Activated T-cell treated with anti-CD3 and anti-CD28 coated beads, Interleukin-2, amount 50 U/mL, for 1 hour (primary cell): ENCODE measurements at places on chromosomes 2 and 18.

GRCh38 chr2:127064642-127065250 lies 42.2 kb downstream of the BIN1 start:
- peak; percentile 52 for DNase-seq

DNA sequence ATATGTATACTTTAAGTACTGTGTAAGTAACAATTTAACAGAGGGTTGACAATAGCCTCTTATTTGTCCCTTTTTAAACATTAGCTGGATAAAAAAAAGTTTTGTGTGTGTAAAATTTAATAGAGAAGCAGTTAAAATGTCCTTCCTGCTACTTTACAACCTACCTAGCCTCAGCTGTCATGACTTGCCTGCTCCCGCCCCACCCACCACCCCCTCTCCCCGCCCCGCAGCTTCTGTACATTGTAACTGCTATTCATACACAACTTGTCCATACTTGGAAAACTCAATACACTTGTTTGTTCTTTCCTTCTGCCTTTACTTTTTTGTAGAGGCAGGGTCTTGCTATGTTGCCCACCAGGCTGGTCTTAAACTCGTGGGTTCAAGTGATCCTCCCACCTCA lies 19.5 kb downstream of the RELCH start:
- DNase-seq = no peak

- no peak for DNase-seq
These were observed 45.9 kb downstream of the PTRHD1 start for GRCh38 chr2:24747299-24747698.

DNA sequence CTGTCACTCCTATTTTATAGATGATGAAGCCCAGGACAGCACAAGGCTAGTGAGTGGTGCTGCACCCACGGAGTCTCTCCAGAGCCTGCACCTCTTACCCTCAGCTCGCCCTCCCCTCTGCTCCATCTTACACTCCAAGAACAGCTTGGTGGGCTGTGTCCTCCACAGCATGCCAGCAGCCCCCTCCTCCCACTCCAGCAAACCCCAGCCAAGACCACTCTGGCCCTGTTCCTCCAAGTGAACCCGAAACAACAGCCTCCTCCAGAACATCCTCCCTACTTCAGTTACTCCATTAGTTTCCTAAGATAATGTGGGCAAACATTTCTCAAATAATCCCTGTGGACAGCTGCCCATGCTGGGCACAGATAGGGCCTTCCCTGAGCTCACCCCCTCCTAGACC lies 62.7 kb upstream of the KLF7 start:
- DNase-seq = no peak

GRCh38 chr2:43199492-43200488 lies 26.6 kb downstream of the ZFP36L2 start:
- DNase-seq = no peak

- DNase-seq = no peak
These were observed 53.4 kb downstream of the ADI1 start for GRCh38 chr2:3465844-3466481.

DNA sequence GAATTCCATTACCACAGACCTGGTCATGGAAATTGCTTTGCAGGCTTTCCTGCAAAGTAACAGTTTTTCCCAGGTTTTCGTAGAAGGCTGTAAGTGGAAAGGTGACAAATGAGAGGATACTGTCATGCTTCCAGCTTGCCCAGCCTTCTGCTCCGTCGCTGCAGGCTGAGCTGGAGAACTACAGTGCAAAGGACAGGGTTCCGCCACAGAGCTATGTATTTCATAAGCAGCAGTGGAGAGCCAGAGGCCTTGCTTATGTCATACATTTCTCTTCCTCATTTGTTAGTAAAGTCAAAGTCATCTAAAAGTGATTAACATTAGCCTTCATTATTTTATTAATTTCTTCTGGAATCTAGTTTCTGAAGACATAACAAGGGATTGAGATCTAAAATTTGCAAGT lies 72.9 kb upstream of the RBM44 start:
- DNase-seq = no peak

DNA sequence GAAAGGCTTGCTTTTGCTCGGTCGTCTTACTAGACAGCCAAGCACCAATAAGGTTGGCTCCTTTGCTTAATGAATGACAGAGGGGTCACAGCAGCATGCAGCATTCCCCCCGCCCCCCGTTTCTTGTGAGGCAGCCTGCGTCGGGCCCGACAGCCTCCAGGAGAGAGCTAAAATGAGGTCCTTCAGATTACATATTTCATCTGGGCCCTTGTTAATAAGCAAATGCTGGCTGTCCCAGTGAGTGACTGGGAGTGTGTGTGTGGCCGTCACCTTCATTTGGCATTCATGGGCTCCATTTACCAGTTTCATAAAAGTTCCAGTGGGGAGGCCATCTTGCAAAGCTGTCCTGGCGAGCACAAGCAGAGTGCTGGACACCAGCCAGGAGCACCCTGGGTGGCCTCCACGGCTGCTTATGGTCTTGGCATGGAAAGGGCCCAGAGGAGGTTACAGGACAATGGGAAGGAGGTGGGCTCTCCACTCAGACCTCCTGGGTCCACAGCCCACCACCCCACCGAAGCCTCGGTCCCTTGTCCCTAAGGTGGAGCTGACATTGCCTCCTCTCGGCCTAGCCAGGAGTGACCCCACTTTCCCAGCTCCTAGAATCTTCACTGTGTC lies 37.2 kb downstream of the ODC1 start:
- no peak for DNase-seq

GRCh38 chr2:72937356-72937669 lies 20.0 kb downstream of the EMX1 start:
- no peak for DNase-seq

- no peak for DNase-seq
These were observed 200.4 kb downstream of the TMEM247 start for GRCh38 chr2:46679761-46680160.

DNA sequence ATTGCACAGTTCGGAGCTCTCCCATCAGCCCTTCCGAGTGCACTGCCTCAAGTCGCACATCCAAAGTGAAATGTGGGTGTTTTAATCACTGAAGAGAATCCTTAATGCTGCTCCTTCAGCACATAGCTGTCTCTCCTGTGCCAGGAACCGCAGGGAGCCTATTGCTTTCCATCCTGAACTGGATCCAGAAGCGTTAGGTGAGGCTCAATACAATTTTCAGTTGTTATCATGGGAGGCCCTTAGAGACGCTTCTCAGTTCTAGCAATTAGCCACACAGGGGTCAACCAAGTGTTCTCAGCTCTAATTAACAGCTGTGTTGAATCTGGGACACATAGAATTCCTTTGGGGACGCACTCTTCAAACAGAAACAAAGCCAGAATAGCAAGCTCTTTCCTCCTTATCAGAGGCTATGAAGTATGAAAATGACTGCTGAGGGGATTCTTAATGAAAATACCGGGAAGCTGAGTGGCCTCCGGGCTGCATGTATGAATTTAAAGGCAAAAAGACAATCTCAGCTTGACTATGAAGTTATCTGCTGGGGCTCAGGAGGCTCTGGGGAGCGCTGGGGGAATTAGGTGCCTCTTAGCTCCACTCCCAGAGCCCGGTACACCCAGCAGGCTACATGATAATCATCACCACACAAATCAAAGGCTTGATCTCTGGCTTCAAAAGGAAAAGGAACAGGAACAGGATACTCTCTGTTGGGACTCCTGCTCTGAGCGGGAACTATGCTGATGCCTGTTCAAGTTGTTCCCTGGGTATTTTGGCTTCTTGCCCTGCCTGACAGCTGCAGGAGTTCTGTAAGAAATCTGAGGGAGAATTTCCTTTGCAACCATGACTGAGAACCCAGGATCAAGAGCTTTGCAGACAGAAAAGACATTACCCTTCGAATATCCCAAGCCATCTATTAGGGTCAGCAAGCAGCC lies 55.4 kb upstream of the NCOA1 start:
- no peak for DNase-seq

DNA sequence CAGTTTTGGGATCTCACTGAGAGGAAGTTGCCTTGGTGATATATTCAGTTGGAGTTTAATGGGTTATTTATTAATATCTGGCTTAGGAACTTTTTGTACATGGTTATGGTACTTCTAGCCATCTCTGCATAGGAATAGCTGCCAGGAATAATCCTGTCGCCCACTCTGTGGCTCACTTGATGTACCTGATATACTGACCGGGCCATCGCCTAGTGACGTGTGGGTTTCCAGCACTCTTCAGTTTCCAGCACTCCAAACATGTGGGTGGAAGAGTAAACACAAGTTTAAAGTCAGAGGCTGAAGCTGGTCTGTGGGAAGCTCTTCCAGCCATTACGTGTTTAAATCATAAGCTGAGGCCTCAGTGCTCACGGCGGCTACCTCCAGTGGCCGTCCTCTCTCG lies 44.3 kb upstream of the AGAP1 start:
- DNase-seq = no peak

- no peak for DNase-seq
These were observed 547.4 kb upstream of the ID2 start for GRCh38 chr2:8134473-8134932.

- DNase-seq = no peak
These were observed 42.3 kb downstream of the R3HDM1 start for GRCh38 chr2:135573620-135574019.

DNA sequence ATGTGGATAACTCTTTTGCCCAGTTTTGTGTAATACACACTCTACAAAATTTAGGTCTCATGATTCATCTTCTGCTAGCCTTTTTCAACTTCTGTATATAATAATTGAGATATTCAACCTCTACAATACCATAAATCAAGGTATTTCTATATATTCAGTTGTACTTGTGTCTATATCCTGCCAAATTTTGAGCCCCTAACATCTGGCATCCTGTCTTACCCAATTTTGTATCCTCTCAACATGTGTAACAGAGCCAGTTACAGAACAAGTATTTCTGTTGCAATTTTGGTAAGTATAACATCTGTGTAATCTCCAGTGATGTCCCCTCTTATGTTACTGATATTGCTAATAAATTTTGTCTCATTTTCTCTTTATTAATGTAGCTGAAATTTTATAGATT lies 145.8 kb downstream of the TRIB2 start:
- no peak for DNase-seq

DNA sequence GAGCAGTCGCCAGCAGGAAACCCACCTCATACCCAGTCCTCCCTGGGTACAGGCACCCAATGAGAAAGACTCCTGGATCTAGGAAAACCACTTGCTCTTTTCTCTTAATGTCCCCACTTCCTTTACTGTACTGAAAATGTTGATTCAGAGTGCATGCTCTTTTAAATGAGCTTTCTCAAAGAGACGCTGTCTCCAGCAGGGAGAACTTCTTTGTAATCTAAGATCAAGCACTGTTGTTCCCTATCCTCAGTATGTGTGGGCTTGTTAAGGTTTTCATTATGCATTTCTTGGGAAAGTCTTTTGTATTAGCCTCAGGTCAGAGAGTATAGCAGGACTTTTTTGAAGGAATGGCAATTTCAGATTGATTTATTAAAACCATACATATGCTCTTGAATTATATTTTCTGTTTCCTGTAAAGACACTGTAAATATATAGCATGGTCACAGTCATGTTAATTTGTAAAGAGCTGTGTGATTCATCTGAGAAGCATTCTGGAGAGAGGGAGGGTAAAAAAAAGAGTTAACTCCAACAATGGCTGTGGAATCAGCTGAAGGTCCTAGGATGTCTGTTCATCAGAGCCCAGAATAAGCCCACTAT lies 178.1 kb downstream of the MGAT5 start:
- DNase-seq = no peak

DNA sequence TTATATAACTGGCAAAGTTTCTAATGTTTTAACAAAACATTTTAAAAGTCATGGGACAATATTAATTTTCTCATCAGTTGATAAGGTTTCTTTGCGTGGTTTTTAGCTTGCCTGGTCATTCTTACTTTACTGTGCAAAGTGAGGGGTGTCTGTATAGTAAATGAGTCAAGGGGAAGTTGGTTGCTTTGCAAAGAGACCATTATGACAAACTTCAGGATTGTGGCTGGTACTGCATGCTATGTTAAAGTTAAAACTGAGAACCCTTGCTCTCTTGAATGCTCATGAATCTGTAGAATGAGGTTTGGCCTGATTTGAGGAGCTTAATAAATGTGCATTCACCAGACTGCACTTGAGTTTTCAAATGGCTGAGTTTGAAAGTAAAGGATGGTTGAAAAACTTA lies 47.0 kb downstream of the COL4A4 start:
- DNase-seq = no peak

DNA sequence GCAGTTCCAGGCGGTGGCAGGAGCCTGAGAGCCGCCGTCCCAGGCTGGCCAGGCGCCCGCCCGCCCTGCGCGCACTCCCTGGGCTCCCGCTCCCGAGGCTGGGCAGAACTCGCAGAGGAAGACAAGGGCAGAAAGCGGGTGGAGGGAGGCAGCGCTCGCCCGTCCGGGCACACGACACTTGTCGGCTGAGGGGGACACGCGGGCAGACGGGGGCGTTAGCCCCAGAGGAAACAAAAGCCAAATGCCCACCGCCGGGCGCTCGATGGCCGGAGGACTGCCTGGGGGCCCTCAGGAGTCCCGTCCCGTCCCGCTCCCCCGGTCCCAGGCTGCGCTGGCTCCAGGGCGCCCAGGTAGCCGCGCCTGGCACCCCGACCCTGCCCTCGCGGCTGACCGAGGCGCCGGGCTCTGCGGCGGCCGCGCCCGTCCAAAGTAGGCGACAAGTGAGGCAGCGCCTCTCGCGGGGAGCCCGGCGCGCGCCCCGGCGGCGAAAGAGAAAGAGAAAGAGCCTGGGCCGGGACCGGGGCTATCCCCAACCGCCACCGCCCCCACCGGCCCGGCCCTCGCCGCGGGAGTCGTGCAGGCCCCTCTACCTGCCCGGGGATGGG lies 491 bp downstream of the L3MBTL4 start:
- DNase-seq = peak; percentile 20

DNA sequence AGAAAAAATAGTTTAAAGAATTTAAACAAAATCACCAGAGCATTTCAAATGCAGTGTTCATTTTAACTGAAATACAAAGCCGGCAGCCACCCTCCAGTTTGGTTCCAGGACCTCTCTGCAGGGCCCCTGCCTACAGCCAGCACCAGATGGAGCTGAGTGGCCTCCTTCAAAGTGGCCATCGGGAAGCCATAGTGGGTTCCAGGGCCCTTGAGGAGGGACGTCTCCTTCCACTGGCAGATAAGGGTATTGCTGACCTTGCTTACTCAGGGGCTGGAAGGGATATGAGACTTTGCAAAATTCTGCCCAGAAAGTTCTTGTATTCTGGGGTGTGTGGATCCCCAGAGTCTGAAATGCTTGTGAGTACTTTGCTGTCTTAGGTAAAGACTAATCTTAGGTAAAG lies 205.2 kb upstream of the APCDD1 start:
- no peak for DNase-seq

DNA sequence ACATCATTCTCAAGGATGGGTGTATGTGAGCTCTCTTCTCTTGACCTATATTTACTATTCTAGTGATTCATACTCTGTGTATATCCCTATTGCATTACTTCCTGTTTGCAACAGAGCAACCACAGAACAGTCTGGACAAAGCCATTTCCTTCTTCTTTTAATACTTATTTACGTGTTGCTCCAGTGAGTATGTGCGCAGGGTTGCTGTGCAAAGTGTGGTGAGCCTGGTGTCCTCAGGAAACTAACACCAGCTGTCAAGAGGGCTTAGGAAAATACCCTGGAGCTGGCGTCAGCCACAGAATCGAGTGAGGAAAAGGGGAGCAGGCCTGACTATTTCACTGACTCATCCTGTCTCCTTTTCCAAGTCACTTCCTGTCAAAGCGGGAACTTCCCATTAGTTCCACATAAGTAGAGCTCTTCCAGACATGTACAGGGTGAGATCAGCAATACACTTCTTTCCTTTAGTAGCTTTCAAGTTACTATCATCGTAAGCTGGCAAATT lies 214.1 kb upstream of the COPS8 start:
- DNase-seq = no peak
